ENCODE measurements at places on chromosomes 12 and 14. TPM values are rescaled to one million over a fixed set of nuclear protein-coding genes. Genes with fewer than 3 reads are reported as not detected.

GRCh38 chr14:98131406-98131805, 1140.6 kb downstream of the BCL11B start:
- no peak for DNase-seq

- no peak for DNase-seq
Observed at GRCh38 chr14:93033084-93033982, 82.4 kb downstream of the ITPK1 start.

DNA sequence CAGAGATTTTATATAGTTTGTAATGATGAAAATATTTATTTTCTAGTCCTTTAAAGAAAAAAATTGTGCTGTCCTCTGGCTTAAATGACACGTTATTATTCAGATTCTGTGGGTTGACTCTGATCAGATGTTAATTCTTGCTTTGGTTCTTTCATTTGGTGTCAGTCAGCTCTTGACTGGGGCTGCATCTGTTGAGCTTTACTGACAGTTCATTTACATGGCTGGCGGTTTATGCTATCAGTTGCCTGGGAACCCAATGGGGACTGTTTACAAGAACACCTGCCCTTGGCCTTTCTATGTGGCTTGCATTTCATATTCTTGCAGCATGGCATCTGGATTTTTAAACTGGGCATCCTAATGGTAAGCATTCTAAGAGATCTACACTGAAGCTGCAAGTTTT, 667.1 kb upstream of the FBXO33 start:
- DNase-seq, result no peak

GRCh38 chr12:131988054-131988796, 38.5 kb downstream of the EP400 start:
- no peak for DNase-seq

SP1 gene
- polyA plus RNA-seq, result 92.3 TPM

KRT83 gene
- polyA plus RNA-seq, result not detected

RNASE7 gene
- polyA plus RNA-seq, result 0.55 TPM

DIO3 gene
- 0.17 TPM for polyA plus RNA-seq
